ENCODE measurements at places on chromosomes 7 and 10.

- peak; percentile 95 for DNase-seq
These were observed 33.5 kb upstream of the ADAM12 start for GRCh38 chr10:126421756-126422256.

DNA sequence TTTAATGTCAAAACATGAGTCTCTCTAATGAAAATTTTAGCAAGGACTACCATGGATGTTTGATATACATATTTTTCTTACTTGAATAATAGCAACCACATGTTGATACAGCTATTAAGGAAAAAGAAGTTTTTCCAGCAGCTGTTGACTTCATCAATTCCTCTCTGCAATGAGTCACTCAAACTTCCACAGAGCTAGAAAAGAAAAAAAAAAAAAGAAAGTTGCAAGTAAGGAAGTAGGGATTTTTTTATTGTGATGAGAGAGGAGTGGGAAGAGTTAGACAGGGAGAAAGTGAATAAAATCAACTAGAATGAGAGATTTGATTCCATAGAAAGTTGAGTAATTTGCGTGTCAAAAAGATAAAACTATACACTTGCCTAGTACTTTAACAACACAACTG, 46.2 kb downstream of the CAV1 start:
- peak; percentile 87 for DNase-seq

- no peak for DNase-seq
These were observed 254.9 kb downstream of the PLXNA4 start for GRCh38 chr7:132321387-132321786.

- DNase-seq, result no peak
These were observed 13.8 kb upstream of the TMEM120A start for GRCh38 chr7:76008156-76008687.

GRCh38 chr10:87861566-87861952, 1.8 kb downstream of the KLLN start:
- DNase-seq, result peak; percentile 87

- DNase-seq, result peak; percentile 37
These were observed 234.6 kb upstream of the PITRM1 start for GRCh38 chr10:3407208-3407607.

- no peak for DNase-seq
These were observed 30.0 kb downstream of the SMC3 start for GRCh38 chr10:110597476-110597875.

DNA sequence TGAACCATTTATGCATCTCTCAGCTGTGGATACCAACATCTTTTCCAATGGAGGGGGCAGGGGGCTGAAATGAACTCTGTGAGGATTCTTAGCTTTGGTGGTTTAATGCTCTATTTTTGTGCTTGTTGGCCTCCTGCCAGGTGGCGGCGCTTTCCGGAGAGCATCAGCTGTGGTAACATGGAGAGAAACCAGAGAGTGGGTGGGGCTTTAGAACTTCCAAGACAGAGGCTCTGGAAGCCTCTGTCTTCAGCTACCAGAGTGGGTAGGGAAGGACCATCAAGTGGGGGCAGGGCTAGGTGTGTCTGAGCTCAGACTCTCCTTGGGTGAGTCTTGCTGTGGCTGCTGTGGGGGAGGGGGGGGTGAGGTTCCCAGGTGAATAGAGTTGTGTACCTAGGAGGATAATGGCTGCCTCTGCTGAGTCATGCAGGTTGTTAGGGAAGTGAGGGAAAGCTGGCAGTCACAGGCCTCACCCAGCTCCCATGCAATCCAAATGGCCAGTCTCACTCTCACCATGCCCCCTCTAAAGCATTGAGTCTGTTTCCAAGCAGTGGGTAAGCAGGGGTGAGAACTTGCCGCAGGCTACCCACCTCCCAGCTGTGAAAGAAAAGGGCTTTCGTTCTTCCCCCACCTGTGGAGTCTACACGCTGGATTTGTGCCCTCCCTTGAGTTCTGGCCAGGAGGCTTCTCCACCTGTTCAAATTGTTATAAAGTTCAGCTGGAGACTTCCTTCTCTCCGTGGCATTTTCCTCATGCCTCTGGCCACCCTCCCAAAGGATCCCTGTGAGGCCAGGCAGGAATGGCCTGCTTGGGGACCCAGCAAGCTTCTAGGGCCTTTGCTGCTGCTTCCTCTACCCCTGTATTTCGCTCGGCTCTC, 527.0 kb downstream of the NEBL start:
- DNase-seq, result no peak

DNA sequence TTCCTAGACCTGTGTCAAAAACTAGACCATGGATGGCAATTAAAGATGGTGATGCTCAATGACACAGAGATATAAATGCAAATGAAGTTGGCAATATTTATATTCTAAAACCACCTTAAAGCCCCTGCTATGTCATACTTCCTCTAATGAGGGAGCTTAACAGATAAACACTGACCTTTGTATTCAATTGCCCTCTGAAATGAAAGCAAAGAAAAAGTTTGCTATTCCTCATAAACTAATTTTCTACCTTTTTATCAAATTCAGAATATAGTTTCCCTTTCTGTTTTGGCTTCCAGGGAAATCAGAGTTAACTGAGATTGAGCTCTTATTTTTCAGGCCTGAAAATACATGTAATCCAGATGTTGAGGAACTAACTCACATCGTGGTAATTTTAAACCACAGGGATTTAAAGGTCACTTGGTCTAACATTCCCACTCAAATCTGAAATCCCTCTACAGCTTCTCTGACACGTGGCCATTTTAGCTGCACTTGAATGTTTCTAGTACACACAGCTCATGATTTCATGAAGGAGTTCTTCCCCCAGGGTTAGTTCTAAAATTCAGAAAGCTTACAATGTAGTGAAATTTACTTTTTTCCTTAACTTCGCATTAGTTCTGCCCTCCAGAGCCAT, 37.9 kb upstream of the ABCB5 start:
- peak; percentile 55 for DNase-seq

- DNase-seq, result no peak
These were observed 100.8 kb downstream of the MKI67 start for GRCh38 chr10:128025437-128025836.

GRCh38 chr7:99839287-99840021, 11.6 kb downstream of the CYP3A43 start:
- DNase-seq, result no peak
